ENCODE measurements at places on chromosomes 7 and 10. TPM values are rescaled to one million over a fixed set of nuclear protein-coding genes. Genes with fewer than 3 reads are reported as not detected.

- DNase-seq: no peak
- no peak overlapping the region for H3K4me3 ChIP-seq
- H3K27ac ChIP-seq: no peak overlapping the region
- no peaks in the 10 kb centered on the region for H3K27me3 ChIP-seq
- no peaks in the 10 kb centered on the region for H3K36me3 ChIP-seq
- H3K4me1 ChIP-seq: peaks cover 49% of the 10 kb centered on the region
These were observed 299.2 kb downstream of the CCDC3 start for GRCh38 chr10:12702215-12702770.

DNA sequence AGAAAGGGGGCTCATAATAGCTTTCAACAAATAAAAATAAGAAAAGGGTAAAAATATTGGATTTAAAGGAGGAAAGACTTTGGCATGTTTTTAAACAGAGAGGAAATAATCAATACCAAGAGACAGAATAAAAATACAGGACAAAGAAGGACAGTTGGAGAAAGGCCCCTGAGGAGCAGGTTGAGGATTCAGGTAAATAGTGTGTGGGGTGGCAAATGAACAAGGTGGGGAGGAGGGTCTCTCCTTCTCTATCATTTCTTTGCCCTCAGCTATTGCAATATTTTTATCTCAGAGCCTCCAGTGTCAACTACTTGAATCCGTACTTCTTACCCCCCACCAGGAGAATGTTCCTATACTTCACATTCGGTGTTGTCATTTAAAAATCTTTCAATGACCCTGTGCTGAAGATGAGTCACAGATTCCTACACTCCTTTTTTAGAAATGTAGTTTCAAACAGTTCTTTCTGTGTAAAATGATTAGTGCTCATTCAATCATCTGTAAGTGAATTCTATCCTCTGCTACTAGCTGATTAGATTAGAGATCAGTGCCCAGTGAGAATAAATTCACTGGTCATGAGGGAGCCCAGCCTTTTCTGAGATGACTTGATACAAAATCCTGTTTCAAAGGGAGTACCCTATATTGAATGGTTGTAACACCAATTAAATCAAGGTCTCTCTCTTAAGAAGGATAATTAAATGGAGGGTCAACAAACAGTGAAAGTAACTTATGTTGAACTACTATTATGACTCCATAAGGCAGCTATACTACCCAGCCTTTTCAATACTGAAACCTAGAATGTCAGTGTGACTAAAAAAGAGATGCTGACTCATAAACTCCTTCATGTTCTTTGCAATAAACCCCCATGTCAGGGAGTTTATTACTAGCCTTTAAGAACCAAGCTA is 50.4 kb upstream of the WNT16 start:
- peak overlapping the region; percentile 16 for H3K4me3 ChIP-seq
- peaks cover 28% of the 10 kb centered on the region for H3K4me1 ChIP-seq
- no peaks in the 10 kb centered on the region for H3K36me3 ChIP-seq
- H3K27ac ChIP-seq: peak overlapping the region; percentile 27
- peak; percentile 77 for DNase-seq

NKX2-3 gene
- not detected for total RNA-seq

DNA sequence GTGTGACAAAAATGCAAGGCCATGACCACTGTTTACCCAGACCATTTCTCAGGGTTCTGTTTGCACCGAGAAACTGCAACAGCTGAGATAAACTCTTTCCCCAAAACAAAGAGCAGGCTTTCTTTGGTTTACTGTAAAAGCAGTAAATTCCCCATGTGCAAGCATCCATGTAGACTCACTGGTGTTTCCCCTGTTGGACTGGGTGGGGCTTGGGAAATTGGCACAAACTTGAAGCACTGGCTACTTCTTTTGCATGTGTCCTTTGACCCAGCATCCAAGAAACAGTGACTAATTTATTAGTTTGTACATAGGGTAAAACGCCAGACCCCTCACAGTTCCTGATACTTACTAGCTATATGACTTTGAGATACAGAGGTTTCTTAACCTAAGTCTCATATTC is 12.3 kb downstream of the IQUB start:
- H3K27ac ChIP-seq: no peak overlapping the region
- H3K27me3 ChIP-seq: 0 out of 2 replicates have a peak, but pooled peaks cover 5% of the 10 kb centered on the region
- H3K36me3 ChIP-seq: no peaks in the 10 kb centered on the region
- DNase-seq: no peak
- H3K4me1 ChIP-seq: no peaks in the 10 kb centered on the region

- no peaks in the 10 kb centered on the region for H3K36me3 ChIP-seq
- H3K4me1 ChIP-seq: no peaks in the 10 kb centered on the region
- H3K27ac ChIP-seq: no peak overlapping the region
- H3K4me3 ChIP-seq: no peak overlapping the region
- DNase-seq: no peak
These were observed 500.4 kb downstream of the PTPRN2 start for GRCh38 chr7:158087196-158087595.

DNA sequence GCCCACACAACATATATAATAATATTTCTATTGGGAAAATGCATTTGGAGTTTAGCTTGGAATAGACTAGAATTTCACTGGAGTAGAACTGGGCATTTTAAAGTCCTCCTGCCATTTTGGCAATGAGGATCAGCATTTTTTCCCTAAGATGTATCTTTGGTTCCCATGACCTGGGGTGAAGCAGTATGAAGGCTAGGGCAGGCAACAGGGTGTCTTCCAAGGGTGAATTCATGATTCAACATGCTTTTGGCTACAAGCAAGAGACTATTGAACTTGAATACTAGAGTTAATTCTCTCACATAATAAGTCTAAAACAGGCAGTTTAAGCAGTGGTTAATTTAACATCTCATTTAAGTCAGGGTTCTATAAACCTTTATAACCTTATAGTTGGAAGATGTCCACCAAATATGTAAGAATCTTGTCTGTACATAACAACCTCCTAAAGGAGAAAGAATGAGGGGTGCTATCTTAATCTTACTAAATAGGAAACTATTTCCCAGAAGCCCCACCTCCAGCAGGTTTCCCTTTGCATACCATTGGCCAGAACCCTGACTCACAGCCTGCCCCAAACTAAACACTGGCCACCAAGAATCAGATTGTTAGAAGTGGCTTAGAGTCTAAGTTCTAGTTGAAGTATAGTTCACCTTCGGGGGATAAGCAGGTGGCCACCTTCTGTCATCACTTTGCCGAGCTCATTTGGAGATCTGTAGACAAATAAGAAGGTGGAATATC is 96.0 kb upstream of the PRPS1L1 start:
- H3K4me1 ChIP-seq: no peaks in the 10 kb centered on the region
- no peaks in the 10 kb centered on the region for H3K27me3 ChIP-seq
- no peak overlapping the region for H3K27ac ChIP-seq
- no peaks in the 10 kb centered on the region for H3K36me3 ChIP-seq
- H3K4me3 ChIP-seq: no peak overlapping the region
- no peak for DNase-seq

CFAP70 gene
- total RNA-seq: 0.43 TPM

DNA sequence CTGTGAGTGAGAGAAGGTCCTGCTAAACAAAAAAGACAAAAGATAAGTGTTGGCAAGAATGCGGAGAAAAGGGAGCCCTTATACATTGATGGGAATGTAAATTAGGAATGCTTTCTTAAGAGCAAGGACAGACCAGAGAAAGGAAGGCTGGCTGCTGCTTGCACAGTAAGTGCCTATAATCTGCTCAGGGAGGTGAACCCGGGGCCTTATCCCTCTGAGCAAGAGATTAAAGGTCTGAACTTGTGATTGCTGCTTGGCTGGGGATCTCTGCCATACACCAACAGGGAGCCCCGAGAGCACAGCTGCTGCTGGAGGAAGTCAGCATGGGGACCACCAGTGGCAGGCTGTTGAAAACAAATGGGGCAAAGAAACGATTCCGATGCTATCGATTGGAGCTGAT is 32.0 kb upstream of the CRTAC1 start:
- H3K27ac ChIP-seq: no peak overlapping the region
- H3K4me1 ChIP-seq: no peaks in the 10 kb centered on the region
- no peak overlapping the region for H3K4me3 ChIP-seq
- no peak for DNase-seq

DNA sequence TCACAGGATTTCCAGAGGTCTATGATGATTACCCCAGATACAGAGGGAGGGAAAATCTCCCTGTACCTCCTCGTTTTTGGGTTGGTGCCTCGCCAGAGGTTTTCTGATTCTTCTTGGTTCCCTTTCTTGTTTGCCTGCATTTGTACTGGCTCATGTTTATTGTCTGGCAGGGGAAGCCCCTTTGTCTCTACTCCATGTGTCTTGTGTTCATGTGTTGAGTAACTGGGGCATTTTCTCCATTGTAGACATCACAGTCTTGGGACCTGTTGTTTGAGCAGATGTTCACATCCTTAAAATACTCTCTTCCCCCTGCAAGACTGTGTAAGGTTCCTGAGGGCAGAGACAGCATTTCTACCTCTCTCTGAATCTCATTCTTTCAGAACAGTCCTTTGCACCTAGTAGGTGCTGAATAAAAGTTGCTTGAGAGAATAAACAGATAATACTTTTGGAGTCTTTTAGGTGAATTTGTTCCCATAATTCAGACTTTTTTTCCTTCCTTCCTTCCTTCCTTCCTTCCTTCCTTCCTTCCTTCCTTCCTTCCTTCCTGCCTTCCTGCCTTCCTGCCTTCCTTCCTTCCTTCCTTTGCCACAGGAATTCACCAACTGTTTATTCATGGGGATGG is 25.1 kb downstream of the CDK14 start:
- no peak for DNase-seq
- no peaks in the 10 kb centered on the region for H3K36me3 ChIP-seq
- no peak overlapping the region for H3K4me3 ChIP-seq
- no peaks in the 10 kb centered on the region for H3K27me3 ChIP-seq
- H3K27ac ChIP-seq: no peak overlapping the region

DNA sequence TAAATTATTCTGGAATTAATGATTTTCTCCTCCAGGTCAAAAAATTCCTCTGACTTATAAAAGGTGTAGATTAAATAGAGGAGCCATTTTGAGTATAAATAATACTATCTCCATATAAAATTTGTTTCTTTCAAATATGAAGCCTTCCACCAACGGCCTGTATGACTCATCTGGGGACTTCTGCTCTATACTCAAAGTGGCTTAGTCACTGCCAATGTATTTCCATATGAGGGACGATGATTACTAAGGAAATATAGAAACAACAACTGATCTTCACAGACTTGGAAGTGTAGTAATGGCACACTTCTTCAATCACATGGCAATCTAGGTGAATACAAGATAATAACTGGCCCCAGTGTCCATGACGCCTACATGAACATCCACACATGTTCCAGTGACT is 335.6 kb upstream of the HGF start:
- no peaks in the 10 kb centered on the region for H3K27me3 ChIP-seq
- peaks cover 25% of the 10 kb centered on the region for H3K4me1 ChIP-seq
- no peaks in the 10 kb centered on the region for H3K36me3 ChIP-seq
- peak overlapping the region; percentile 40 for H3K27ac ChIP-seq

GRCh38 chr7:87151729-87152111 is 533 bp upstream of the DMTF1 start:
- peak overlapping the region; percentile 98 for H3K27ac ChIP-seq
- no peak for DNase-seq
- peaks cover 20% of the 10 kb centered on the region for H3K4me1 ChIP-seq

GRCh38 chr10:80701706-80702105 is 164.0 kb downstream of the SH2D4B start:
- H3K36me3 ChIP-seq: no peaks in the 10 kb centered on the region
- no peaks in the 10 kb centered on the region for H3K27me3 ChIP-seq
- no peak overlapping the region for H3K27ac ChIP-seq
- DNase-seq: no peak
- no peaks in the 10 kb centered on the region for H3K4me1 ChIP-seq

- no peak overlapping the region for H3K4me3 ChIP-seq
- no peaks in the 10 kb centered on the region for H3K4me1 ChIP-seq
- H3K36me3 ChIP-seq: no peaks in the 10 kb centered on the region
- peak; percentile 10 for DNase-seq
- no peaks in the 10 kb centered on the region for H3K27me3 ChIP-seq
These were observed 235.9 kb downstream of the REEP3 start for GRCh38 chr10:63757067-63757466.

TRDMT1 gene
- 4.4 TPM for total RNA-seq

- peaks cover 44% of the 10 kb centered on the region for H3K27me3 ChIP-seq
- no peak for DNase-seq
- H3K4me1 ChIP-seq: no peaks in the 10 kb centered on the region
These were observed 8.3 kb upstream of the ASZ1 start for GRCh38 chr7:117435475-117436043.

- H3K36me3 ChIP-seq: no peaks in the 10 kb centered on the region
- H3K27ac ChIP-seq: peak overlapping the region; percentile 66
- H3K4me1 ChIP-seq: peaks cover 39% of the 10 kb centered on the region
- H3K27me3 ChIP-seq: no peaks in the 10 kb centered on the region
- no peak overlapping the region for H3K4me3 ChIP-seq
These were observed 28.5 kb downstream of the EPC1 start for GRCh38 chr10:32318476-32318896.

DNA sequence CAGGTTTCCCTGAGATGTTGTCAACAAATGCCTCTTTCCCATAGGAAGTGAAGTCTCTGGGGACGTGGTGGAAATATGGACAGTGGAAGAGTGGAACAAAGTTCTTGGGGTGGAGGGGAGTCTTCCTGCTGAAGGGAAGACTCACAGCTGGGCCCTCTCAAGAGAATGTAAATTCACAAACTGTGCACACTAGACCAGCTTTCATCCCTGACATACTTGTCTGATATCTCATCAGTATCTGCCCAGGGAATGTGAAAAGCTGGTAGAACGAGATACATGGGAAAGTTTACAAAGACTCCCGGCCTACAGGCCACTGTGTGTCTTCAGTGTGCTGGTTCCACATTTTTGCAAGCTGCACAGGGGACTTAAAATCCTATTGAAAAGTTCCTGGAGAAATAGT is 16.7 kb upstream of the CCDC3 start:
- DNase-seq: no peak
- no peak overlapping the region for H3K4me3 ChIP-seq
- H3K27ac ChIP-seq: no peak overlapping the region
- H3K36me3 ChIP-seq: no peaks in the 10 kb centered on the region

- H3K36me3 ChIP-seq: no peaks in the 10 kb centered on the region
- no peaks in the 10 kb centered on the region for H3K27me3 ChIP-seq
- no peak for DNase-seq
- no peak overlapping the region for H3K27ac ChIP-seq
- H3K4me3 ChIP-seq: no peak overlapping the region
- H3K4me1 ChIP-seq: no peaks in the 10 kb centered on the region
These were observed 237.5 kb upstream of the PPP2R2D start for GRCh38 chr10:131663351-131663750.

DNA sequence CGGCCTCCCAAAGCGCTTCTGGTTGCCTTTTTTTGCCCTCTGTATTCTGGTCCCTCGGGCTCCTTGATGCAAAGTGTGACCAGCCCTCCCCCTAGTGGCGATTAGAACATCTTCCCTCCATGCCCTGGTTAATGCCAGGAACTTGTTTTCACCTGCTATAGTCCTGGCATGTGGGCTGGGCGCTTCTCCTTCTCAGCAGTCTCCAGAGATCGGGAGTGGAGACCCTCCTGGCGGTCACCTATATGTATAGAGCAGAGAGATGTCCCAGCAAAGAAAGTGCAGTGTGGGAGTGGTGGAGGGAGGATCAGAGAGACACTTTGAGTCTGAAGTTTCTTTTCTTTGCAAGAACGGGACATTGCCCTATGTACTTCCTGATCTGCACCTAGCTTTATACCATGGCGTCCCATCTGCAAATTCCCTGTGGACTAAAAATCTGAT is 264.1 kb downstream of the OTUD1 start:
- no peaks in the 10 kb centered on the region for H3K4me1 ChIP-seq
- no peaks in the 10 kb centered on the region for H3K36me3 ChIP-seq
- DNase-seq: peak; percentile 74
- H3K4me3 ChIP-seq: no peak overlapping the region
- no peak overlapping the region for H3K27ac ChIP-seq
- peaks cover 8% of the 10 kb centered on the region for H3K27me3 ChIP-seq
